ENCODE measurements at places on chromosomes 12 and 14.

- no peaks in the 10 kb centered on the region for H3K27me3 ChIP-seq
- peaks cover 2% of the 10 kb centered on the region for H3K4me1 ChIP-seq
- H3K4me3 ChIP-seq = no peak overlapping the region
- no peak overlapping the region for H3K27ac ChIP-seq
- DNase-seq = no peak
- H3K36me3 ChIP-seq = no peaks in the 10 kb centered on the region
These were observed 69.2 kb upstream of the MED13L start for GRCh38 chr12:116346741-116347140.

DNA sequence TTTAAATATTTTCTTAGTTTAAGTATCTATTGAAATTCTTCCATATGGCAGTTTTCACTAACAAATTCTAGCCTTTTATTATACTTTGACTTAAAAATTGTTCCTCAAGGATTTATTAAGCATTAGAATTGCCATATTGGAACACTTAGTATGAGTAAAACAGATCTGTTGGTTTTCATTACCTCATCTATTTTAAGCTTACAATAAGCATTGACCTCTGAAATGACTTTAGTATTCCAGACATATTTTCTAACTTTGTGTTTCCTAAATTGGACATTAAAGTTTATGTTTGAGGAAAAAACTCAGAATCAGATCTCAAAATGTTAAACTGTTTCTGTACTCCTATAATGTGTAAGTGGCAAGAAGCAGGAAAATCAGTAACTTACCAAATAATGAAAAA is 48.4 kb downstream of the CSRP2 start:
- H3K27me3 ChIP-seq = no peaks in the 10 kb centered on the region
- no peaks in the 10 kb centered on the region for H3K4me1 ChIP-seq
- H3K36me3 ChIP-seq = peaks cover 44% of the 10 kb centered on the region
- H3K27ac ChIP-seq = no peak overlapping the region
- H3K4me3 ChIP-seq = no peak overlapping the region

GRCh38 chr12:12946686-12947355 is 5.1 kb downstream of the GPRC5D start:
- no peak overlapping the region for H3K4me3 ChIP-seq
- H3K27me3 ChIP-seq = no peaks in the 10 kb centered on the region
- DNase-seq = no peak
- H3K4me1 ChIP-seq = peaks cover 6% of the 10 kb centered on the region
- H3K36me3 ChIP-seq = no peaks in the 10 kb centered on the region

- H3K27me3 ChIP-seq = no peaks in the 10 kb centered on the region
- no peak overlapping the region for H3K27ac ChIP-seq
- no peaks in the 10 kb centered on the region for H3K36me3 ChIP-seq
- no peak for DNase-seq
- no peaks in the 10 kb centered on the region for H3K4me1 ChIP-seq
- no peak overlapping the region for H3K4me3 ChIP-seq
These were observed 214.5 kb downstream of the BTG1 start for GRCh38 chr12:91931111-91931510.

GRCh38 chr14:33541171-33541570 is 409.7 kb downstream of the EGLN3 start:
- no peak for DNase-seq
- no peaks in the 10 kb centered on the region for H3K27me3 ChIP-seq
- H3K36me3 ChIP-seq = no peaks in the 10 kb centered on the region
- no peak overlapping the region for H3K27ac ChIP-seq
- H3K4me1 ChIP-seq = peaks cover 4% of the 10 kb centered on the region
